ENCODE measurements at places on chromosomes 16 and 17. TPM values are rescaled to one million over a fixed set of nuclear protein-coding genes. Genes with fewer than 3 reads are reported as not detected.

KRT15 gene
- total RNA-seq = not detected

MYH11 gene
- not detected for total RNA-seq

GRCh38 chr16:52563767-52564611 is 17.0 kb upstream of the TOX3 start:
- H3K4me1 ChIP-seq = no peaks in the 10 kb centered on the region
- H3K4me3 ChIP-seq = no peak overlapping the region
- no peaks in the 10 kb centered on the region for H3K27me3 ChIP-seq
- H3K36me3 ChIP-seq = no peaks in the 10 kb centered on the region
- no peak for DNase-seq
- no peak overlapping the region for H3K27ac ChIP-seq

- H3K27ac ChIP-seq = no peak overlapping the region
- H3K4me1 ChIP-seq = no peaks in the 10 kb centered on the region
- no peak for DNase-seq
- H3K4me3 ChIP-seq = no peak overlapping the region
Observed at GRCh38 chr17:68709461-68709860, 108.3 kb upstream of the FAM20A start.

- no peak overlapping the region for H3K27ac ChIP-seq
- H3K27me3 ChIP-seq = no peaks in the 10 kb centered on the region
- H3K4me1 ChIP-seq = peaks cover 21% of the 10 kb centered on the region
- no peaks in the 10 kb centered on the region for H3K36me3 ChIP-seq
Observed at GRCh38 chr17:62656446-62656845, 29.0 kb downstream of the MRC2 start.

GRCh38 chr17:10613775-10614513 is 43.2 kb downstream of the MYH3 start:
- H3K4me1 ChIP-seq = no peaks in the 10 kb centered on the region
- no peak for DNase-seq
- H3K4me3 ChIP-seq = no peak overlapping the region
- H3K36me3 ChIP-seq = no peaks in the 10 kb centered on the region
